ENCODE measurements at places on chromosomes 16 and 17.

DNA sequence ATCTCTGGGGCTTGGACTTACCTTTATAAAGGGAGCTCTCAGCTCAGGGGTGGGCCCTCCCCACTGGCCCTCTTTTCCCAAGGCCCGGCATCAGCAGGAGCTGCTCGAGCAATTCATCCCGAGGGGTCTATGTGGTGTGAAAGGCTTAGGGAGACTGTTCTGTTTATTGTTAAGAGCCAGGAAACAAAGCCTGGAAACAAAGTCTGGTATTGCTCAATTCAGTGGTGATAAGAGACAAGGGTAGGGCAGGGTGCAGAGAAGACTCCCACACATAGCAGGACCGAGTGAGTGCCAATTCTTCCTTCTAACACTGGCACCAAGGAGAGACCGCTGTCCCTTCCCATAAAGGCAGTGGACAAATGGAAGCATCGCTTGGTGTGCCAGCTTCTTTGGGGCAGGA is 750.7 kb downstream of the KCNJ18 start:
- DNase-seq, result no peak

GRCh38 chr16:85650844-85651628 is 37.7 kb downstream of the GINS2 start:
- no peak for DNase-seq

- DNase-seq, result no peak
Observed at GRCh38 chr17:14301279-14302090, 604 bp downstream of the HS3ST3B1 start.

DNA sequence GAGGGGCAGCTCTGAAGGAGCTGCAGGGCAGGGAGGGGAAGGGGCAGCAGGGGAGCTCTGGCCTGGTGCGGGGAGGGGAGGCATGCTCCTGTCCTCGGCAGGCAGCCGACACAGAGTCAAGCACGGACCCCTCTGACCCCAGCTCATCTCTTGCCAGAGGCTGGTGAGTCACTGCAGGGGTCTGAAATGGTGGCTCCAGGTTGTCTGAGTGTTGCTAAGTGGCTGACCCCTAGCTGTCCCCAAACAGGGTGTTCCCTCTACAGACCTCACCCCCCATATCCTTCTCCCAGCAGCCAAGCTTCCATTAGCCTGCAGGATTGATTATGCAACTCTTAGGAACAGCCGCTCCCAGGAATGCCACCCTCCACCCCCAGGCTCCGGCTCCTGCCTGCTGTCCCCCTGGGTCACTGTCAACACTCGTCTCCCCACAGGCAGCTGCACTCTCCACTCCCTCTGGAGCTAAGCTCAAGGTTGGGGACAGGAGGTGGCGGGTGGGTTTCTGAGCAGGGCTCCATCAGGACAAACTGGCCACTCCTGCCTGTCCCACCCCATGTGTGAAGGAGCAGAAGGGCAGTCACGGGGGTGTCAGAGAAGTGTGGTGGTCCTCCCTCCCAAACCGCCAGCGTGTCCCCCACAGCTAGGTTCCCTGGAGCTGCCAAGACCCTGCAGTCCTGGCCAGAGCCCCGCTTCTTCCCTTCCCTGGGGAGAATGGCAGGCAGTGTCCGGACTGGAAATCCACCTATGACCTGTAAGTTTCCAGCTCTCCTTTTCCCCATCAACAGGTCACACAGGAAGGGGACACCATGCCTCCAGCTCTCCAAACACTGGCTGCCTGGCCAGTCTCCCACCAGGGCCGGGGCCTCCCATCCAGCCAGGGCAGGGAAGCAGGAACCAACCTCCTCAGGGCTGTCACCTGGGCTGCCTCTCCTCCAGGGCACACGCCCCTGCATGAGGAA is 1.0 kb downstream of the MYLK3 start:
- no peak for DNase-seq

GRCh38 chr16:49484451-49484849 is 110.8 kb downstream of the C16orf78 start:
- DNase-seq, result no peak

- no peak for DNase-seq
Observed at GRCh38 chr16:48999508-48999907, 282.1 kb downstream of the CBLN1 start.

- no peak for DNase-seq
Observed at GRCh38 chr17:2853283-2854142, 57.3 kb downstream of the RAP1GAP2 start.

DNA sequence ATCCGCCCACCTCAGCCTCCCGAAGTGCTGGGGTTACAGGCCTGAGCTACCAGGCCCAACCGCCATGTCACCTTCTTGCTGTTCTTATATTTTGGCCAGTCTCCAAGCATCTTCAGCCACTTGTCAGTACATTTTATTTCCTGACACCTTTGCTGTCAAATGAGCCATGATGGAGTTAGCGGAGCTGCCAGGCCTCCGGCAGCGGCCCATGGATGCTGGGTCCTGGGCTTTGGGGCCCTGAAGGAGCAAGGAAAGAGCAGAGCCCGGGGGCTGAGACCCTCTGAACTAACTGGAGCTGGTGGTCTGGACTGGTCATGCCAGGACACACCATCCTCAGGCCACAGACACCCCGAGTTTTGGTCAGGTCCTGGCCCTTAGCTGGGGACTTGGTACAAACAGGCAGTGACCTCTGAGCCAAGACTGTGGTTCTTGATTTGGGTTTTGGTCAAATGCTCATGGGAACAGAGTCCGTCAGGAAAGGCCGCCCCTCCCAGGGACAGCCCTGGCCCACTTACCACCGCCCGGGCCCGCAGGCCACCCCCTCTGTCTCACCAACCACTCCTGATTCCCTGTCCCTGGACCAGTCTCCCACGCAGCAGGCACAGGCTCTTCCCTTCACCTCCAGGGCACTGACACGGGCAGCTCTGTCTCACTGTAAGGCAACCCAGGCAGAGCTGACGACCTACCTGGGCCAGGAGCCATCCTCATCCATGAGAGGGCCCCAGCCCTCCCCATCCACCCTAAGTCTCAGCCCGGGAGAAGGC is 42.0 kb downstream of the TNFRSF13B start:
- no peak for DNase-seq

GRCh38 chr16:83915081-83915480 is 16.2 kb downstream of the MLYCD start:
- DNase-seq, result no peak

GRCh38 chr17:80245566-80246265 is 14.9 kb upstream of the RNF213 start:
- no peak for DNase-seq

All from stimulated activated CD8-positive, alpha-beta memory T cell treated with anti-CD3 and anti-CD28 coated beads, Interleukin-7, amount 100 ng/mL, for 1 hour (primary cell).